Progenitor cell of endocrine pancreas (in vitro differentiated cells): ENCODE measurements at places on chromosomes 16 and 17. TPM values are rescaled to one million over a fixed set of nuclear protein-coding genes. Genes with fewer than 3 reads are reported as not detected.

CES3 gene
- 2.7 and 4.8 TPM in 2 replicates for total RNA-seq

ALOXE3 gene
- not detected in 2 replicates for total RNA-seq

TMEM235 gene
- total RNA-seq: not detected in 2 replicates

- DNase-seq: no peak
Observed at GRCh38 chr16:48284772-48285409, 37.6 kb upstream of the ABCC11 start.

- DNase-seq: no peak
Observed at GRCh38 chr17:45036691-45037090, 14.7 kb downstream of the DCAKD start.

GRCh38 chr16:48321317-48322036 lies 63.7 kb downstream of the SIAH1 start:
- no peak for DNase-seq

DNA sequence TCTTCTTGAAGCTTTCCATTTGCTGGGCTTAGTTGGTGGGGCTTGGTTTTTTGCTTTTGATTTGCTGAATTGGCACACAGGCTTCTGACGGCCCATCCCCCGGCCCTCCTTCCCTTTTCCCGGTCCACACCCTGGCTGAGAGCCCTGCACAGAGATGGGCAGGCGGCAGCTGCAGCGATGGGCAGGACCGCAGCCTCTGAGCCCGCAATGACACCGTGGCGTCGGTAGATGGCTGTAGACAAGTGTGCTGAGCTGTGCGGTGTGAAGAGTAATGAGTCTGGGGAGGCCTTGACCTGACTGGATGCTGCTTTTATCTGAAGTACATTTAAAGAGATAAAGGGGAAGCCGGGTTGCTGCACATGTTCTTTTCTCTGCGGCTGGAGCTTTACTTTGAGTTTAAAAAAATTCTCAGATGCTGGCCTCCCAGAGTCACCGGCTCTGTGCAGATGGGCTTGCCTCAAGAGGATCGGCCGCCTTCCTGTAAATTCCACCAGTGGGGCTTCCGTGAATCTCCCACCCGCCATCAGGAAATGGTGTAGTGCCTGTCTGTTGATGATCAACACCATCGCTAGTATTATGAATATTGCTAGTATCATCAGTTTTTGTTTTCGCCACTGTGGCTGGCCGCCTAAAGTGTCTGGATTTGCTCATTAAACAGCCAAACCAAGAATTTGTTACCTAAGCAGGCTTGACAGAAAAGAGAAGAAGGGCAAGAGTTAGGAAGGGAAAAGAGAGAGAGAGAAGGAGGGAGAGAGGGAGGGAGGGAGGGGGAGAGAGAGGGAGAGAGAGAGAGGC lies 245.6 kb upstream of the RBFOX1 start:
- peak; percentile 21 for DNase-seq

- no peak for DNase-seq
Observed at GRCh38 chr16:2238150-2238837, 2.0 kb downstream of the DNASE1L2 start.

- no peak for DNase-seq
Observed at GRCh38 chr16:66372078-66372897, 5.8 kb downstream of the CDH5 start.
